ENCODE measurements at places on chromosomes 1 and 21.

- no peak for DNase-seq
Measured at GRCh38 chr1:238439511-238439910, 548.8 kb upstream of the ZP4 start.

DNA sequence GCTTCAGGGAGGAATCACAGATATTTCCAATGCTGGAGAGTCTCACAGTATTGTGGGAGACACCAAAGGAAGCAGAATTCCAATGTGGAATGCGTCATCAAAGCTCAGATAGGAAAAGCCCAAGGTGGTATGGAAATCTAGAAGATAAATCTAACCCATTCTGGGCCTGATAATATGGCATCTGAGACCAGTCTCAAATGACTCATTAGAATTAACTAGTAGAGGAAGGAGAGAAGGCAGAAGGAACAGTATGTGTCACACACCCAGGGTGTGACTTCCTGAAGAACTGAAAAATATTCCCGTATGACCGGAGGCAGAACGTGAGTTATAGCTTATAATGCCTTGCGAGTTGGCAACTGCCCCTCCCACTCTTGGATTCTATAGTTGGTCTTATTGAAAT, 499.2 kb downstream of the PLPP3 start:
- peak; percentile 71 for DNase-seq

DNA sequence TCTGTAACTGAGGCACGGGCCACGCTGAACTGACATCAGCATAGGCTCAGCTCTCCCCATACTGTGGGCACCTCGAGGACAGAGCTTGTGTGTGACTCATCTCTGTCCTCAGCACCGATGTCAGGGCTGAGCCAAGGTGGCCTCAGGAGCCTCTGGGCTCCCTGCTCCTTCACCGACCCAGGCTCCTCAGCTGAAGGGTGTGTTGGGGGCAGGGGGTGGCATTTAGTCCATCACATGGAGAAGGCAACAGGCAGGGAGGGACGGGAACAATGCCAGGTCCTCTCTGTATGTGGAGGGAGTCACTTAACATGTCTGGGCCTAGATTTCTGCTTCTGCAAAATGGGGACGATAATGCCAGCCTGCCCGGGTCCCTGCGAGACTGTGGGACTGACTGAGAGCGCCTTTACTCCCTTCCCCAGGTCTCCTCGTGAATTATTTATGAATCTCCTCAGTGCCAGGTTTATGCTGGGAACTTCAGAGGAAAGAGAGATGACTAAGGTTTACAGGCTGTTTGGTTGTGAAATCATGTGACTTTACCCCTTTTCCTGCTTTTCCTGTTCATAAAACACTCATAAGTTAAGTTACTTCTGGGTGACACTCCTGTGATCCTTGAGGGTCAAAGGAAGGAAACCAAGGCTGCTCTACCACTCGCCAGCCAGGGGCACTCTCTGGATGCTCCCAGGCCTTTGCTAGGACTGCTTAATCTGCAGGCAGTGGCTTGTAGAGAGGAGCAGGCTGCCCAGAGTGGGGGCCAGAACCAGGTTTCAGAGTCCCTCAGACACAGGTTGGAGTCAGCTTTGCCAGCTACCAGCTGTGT, 16.2 kb downstream of the TTC39A start:
- DNase-seq, result peak; percentile 91

- DNase-seq, result no peak
Measured at GRCh38 chr1:196486346-196486745, 121.9 kb downstream of the KCNT2 start.
